ENCODE measurements at places on chromosomes 7 and 10.

DNA sequence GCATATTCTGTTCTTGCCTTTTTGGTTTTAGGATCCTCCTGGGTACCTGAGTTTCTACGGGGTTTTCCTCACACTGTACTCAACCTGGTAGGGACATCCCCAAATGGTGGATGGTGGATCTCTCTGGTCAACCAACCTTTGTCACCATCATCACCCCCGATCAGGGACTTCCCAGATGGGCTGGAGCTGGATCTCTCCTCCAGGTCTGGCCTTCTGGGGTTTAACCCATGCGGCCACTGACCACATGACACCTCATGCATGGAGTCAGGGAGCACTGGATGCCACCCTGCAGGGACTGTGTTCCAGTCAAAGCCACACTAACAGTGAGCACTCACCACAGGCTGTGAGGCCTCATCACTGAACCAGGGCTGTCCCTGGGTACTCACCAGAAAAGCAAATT, 80.0 kb downstream of the CELF2 start:
- no peak for DNase-seq

DNA sequence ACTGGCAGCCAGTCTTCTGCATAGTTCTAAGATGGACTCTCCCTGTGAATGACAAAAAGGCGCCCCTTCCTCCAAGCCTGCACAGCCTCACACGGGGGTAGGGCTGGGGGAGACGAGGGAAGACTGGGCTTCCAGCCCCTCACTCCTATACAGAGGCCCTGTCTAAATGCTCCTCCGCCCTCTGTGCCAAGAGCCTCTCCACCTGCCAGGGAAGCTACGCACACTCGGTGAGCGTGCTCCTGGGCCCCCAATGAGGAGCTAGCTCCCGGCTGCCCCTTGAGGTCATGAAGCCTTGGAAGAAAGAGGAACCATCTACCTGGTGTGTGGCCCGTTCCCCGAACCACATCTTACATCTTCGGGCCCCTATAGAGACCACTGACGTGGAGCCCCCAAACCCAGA, 54.8 kb downstream of the CRTAC1 start:
- no peak for DNase-seq

DNA sequence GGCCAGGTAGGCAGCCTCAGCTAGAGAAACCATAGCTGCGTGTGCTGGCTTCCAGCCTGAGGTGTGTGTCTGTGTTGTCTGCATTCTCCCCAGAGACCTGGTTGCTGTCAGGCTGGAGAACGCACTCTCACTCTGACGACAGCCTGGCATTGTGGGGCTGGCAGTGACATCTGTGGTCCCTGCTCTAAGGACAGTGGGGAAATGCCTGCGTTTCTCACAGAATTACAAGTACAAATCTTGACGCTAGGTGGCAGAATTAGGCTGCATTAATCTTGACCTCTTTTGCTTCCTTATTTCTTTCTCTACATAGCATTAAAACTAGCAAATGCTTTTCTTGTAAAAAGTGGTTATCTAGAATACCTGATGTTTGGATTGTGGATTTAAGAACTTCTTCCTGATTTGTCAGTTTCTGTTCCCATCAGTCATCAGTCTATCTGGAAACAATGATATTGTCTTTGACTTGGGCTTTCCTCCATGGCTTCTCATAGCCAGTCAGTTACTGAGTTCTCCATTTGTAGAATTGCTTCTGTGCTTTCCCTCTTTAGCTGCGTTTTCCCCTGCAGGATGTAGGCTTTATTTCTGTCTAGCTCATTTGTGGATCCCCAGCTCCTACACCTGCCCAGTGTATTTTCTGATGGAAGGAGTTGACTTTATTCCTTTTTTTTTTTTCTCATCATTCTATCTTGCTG, 86.0 kb downstream of the FANK1 start:
- peak; percentile 51 for DNase-seq

- DNase-seq = peak; percentile 98
These were observed at the start of gene AHCYL2 for GRCh38 chr7:129224251-129225205. AHCYL2 (plus strand) TSS chr7:129225030.

- DNase-seq = no peak
These were observed 51.8 kb downstream of the ANLN start for GRCh38 chr7:36441344-36442022.

GRCh38 chr10:24027107-24027506, 181.8 kb upstream of the KIAA1217 start:
- no peak for DNase-seq

DNA sequence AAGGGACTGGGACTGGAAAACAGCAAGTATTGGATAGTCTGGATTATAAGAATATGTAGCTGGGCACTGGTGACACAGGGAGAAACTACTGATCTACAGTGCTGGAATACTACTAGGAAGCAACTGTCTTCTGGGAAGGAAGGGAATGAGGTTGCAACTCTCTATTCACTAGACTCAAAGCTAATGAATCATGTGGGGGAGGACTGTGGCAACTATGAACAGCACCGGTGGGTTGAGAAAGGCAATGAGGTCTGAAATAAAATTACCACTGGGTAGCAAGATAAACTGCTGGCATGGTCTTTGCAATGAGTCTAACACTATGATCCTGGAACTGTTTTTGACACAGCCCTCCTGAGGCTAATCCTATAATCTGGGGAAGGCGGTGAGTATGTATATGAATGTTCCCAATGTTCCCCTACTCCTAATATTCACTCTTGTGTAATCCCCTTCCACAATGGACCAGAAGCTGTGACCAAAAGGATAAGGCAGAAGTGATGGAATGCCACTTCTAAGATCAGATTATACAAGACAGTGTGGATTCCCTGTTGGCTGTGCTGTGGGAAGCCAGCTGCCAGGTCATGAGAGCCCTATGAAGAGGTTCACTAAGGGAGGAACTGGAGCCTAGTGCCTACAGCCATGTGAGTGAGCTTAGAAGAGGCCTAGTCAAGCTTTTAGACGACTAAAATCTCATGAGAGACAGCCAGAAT, 101.3 kb upstream of the DNAJB12 start:
- DNase-seq = peak; percentile 1

GRCh38 chr10:36457751-36458150, 667.6 kb upstream of the ANKRD30A start:
- DNase-seq = no peak

GRCh38 chr7:104934665-104935064, 79.3 kb upstream of the KMT2E start:
- DNase-seq = no peak

DNA sequence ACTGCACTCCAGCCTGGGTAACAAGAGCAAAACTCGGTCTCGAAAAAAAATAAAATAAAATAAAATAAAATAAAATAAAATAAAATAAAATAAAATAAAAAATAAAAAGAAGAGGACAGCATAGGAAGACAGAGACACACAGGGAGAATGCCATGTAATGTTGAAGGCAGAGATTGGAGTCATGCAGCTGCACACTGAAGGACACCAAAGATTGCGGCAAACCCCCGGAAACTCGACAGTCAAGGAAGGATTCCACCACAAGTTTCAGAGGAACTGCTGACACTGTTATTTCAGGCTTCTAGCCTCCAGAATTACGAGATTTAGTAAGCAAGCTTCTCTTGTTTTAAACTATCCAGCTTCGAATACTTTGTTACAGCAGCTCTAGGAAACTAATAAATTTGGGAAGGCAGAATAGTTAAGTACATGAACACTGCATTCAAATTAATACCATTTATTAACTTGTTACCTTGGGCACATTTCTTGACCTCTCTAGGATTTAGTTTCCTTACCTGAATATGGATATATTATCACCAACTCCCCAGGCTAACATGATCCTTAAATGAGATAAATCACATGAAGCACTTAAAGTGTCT, 9.5 kb downstream of the CPED1 start:
- no peak for DNase-seq

DNA sequence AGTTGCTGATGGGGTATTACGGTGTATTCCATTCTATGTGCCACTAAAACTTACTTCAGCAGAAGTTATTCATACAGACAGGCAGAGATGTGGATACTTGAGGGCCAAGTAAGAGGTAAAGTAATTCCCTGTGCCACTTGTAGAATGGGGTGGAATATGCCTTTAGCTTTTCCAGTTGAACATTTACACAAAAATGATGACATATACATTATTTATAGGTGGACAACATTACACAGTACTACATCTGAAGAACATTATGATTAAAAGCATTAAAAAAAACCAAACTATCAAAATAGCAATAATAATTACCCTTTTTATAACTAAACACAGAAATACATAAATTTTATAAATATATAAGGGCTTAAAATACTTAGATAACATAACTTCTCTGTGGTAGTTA, 3.5 kb upstream of the SEMA3E start:
- DNase-seq = no peak

- no peak for DNase-seq
These were observed 13.1 kb upstream of the CAMK2G start for GRCh38 chr10:73887294-73888039.

All from GDM1 (cell line).